HuH-7 (cell line): ENCODE measurements at places on chromosomes 1 and 21.
A peak's percentile ranks its signal among the peaks of the same experiment; 100 is the strongest.

- DNase-seq = no peak
These were observed 73.6 kb upstream of the LRRC8B start for GRCh38 chr1:89451011-89451410.

DNA sequence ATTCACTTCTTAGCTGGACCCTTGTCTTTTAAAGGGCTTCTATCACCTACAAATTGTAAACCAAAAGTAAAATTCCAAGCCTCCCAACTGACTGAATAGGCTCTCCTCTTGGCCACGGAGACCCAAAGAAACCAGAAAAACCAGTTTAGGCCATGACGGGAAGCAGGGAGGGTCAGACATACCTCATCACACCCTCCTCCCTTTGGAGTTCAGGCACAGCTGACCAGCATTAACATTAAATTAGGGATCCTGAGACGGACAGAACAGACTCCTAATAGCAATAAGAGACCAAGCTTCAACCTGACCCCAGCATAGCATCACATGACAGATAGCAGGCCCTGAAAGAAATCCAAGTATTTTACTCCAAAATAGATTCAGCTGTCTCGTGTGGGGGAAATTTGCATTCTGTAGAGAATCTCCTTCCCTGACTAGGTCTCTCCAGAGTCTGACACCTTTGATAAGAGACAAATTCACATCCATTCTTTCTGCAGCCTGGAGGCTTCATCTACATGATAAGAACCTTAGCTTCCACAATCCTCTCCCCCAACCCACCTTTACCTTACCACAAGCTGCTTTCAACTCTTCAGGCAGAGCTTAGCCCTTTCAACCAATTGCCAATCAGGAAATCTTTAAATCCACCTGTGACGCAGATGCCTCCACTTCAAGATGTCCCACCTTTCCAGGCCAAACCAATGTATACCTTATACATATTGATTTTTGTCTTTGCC, 177.1 kb upstream of the RAB4A start:
- no peak for DNase-seq

GRCh38 chr1:46153732-46154131, 21.2 kb upstream of the TSPAN1 start:
- DNase-seq = no peak

DNA sequence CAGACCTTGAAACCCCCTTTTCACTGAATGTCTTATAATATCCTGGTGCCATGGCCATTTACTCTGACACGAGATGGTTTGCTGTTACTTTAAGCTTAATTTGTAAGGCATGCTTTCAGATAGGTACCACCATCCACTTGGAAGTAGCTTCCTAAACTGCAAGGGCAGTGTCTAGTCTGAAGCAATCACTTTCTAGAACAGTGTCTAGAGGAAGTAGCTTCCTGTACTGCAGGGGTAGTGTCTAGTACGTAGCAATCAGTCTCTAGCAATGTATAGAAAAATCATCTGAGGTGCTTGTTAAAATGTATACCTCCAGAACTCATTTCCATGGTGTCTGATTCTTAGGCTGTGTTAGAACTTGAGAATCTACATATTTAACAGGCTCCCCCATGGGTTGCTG, 42.5 kb downstream of the ZBTB40 start:
- DNase-seq = no peak

- no peak for DNase-seq
These were observed 64.8 kb downstream of the PLXNA2 start for GRCh38 chr1:208179263-208179816.

GRCh38 chr1:1285611-1286311, 5.5 kb downstream of the SCNN1D start:
- no peak for DNase-seq

- DNase-seq = no peak
These were observed 72.6 kb upstream of the AJAP1 start for GRCh38 chr1:4581807-4582206.

- no peak for DNase-seq
These were observed 15.0 kb upstream of the PSMB2 start for GRCh38 chr1:35656148-35656862.

DNA sequence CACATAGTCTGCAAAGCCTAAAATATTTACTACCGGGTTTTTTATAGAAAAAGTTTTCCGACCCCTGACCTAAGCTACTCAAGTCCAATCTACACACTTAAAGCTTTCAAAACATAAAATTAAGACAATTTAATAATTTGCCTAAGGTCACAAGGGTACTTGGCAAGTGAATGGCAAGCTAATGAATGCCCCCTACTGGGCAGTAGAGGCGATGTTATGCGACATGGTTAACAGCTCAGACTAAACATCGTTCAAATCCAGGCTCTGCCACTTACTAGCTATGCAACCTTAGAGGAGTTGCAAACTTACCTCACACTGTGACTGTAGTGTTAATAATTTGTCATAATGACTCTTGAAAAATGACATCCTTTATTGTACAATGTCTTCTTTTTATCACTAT, 317.2 kb upstream of the NFIA start:
- peak; percentile 36 for DNase-seq

DNA sequence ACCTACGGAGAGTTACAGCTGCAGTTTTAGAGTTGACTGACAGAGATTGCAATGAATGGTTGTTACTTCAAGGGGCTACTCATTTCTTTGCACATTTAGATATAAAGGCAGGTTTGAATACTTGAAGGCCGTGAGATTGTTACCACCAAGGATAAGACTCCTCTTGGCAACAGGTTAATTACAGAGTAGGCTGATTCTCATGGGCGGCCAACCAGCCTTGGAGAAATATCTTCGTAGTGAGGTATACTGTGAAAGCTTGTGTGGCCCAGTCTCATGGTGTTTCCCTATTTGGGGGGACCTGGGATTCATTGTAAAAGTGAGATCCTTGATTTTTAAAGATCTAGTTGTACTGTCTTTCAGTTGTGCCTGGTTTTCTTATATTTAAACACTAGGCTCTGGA, 103.2 kb upstream of the OLFM3 start:
- DNase-seq = no peak

GRCh38 chr1:59475737-59476136, 178.8 kb downstream of the FGGY start:
- no peak for DNase-seq

- no peak for DNase-seq
These were observed 118.1 kb downstream of the PGBD5 start for GRCh38 chr1:230308039-230308438.

- DNase-seq = no peak
These were observed 671.9 kb downstream of the ADGRL2 start for GRCh38 chr1:82472489-82473131.

DNA sequence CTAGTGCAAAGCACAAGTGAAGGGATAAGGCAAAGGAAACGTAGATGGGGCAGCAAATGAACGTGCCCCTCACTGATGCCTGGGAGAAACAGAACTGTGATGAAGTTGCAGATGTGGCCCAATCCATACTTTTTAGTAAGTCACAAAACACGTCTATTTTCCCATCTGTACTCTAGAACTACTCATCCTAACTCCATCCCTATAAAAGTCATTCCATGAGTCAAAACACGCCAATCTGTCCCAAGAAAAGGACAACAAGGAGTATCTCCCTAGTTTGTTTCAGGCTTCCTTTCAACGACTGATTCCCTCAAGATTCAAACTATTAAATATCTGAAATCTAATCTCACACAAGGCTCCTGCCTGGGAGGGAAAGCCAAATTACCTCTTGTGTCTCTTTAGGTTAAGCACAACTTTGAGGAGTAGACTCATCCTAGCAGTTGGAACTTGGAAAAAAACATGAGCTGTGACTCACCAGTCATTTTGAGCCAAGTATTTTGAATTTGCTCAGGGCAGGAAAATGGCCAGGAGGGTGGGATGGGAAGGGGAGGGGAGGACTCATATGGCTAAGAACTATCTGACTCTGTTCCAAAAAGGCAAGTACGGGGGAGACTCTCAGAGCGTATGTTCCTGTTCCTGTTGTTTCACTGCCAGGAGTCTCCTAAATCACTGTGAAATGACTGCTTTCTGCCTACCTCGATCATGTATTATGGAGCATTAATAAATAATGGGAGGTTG, 214.5 kb upstream of the CAMK1G start:
- no peak for DNase-seq

- DNase-seq = no peak
These were observed 189.4 kb upstream of the PALMD start for GRCh38 chr1:99456536-99456935.
